ENCODE measurements at places on chromosomes 2 and 18.
A peak's percentile ranks its signal among the peaks of the same experiment; 100 is the strongest.

- DNase-seq, result no peak
These were observed 283.6 kb downstream of the CYP26B1 start for GRCh38 chr2:71864085-71864484.

DNA sequence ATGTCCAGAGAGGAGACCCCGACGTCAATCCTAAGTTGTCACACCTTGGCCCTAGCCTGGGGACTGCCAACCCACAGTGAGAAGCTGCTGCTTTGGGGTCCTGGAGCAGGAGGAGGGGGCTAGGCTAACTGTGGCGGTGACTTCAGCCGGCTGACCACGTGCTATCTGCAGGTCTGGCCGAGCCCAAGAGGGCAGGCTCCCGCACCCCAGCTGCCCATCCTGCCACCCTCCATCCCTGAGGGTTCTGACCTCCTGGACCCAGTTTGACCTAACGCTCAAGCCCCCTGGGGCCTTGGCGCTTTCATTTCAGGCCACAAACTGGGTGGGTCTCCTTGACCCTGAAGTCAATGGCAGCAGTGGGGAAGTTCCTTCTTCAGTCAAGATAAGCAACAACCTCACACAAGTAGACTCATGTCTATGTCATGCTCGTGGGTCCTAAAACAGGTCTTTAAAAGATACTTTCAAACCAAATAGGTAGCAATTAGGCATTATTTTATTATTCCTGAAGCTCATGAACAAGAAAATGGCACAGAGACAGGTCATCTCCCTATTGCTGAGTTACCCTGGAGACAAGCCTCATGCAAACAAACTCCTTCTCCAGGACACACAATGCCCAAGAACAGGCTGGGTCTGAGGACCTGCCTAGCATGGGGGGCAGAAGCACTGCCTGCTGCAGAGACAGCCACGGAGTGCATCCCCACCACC lies 2.3 kb downstream of the HES6 start:
- DNase-seq, result no peak

- DNase-seq, result no peak
These were observed 34.1 kb downstream of the LANCL1 start for GRCh38 chr2:210442457-210442856.

- no peak for DNase-seq
These were observed 83.1 kb downstream of the EDAR start for GRCh38 chr2:108905906-108906305.

DNA sequence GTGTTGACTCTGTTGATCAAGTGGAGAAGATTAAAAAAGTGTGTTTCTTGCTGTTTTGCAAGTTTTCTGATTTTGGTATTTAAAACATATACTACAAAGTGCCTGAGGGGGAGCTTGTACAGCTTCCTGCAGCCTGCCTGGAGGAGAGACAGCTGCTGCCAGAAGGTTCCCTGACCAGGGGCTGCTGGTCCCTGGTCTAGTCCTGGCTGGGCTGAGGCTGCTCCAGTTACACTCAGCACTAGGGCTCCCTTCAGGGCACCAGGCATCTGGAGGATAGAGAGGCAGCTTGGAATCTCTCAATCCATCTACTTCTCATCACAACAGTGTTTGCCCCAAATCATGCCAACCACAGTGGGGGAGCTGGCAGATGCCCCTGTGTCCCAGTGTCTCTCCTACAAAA lies 4.8 kb downstream of the MC2R start:
- no peak for DNase-seq

GRCh38 chr2:9908639-9909038 lies 42.9 kb upstream of the GRHL1 start:
- DNase-seq, result no peak

DNA sequence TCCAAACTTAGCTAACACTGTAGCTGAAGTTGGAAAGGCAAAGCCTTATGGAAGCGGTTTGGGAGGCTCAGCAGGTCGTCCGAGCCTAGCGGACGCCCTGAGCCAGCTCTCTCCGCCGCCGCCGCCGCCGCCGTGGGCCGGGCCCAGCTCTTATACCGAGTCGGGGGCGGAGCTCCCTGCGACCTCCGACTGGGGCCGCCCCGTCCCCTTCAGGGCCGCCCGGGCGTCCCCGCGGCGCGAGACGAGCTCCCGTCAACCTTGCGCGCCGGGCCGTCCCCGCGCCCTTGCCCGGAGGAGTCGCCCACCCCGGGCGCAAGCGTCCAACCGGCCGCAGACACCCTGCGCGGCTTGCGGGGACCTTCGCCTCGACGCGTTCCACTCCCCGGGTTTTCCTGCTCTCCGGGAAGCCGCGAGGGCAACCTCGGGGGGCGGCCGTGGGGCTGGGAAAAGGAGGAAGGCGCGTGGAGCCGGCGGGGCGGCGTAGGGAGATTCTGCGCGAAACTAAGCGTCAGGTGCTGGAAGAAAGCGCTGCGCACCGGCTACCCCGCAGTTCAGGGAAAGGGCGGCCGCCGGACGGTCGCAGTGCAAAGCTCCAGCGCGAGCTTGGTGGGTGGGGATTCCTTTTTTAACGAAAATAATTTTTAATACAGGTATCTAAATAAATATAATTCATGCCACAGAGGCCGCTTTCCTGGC lies at the start of gene SLC40A1:
SLC40A1 (minus strand) TSS at position 129 of the 696 bp plus-strand sequence. CDS start 326 bp downstream, outside the sequence.
- peak; percentile 72 for DNase-seq

DNA sequence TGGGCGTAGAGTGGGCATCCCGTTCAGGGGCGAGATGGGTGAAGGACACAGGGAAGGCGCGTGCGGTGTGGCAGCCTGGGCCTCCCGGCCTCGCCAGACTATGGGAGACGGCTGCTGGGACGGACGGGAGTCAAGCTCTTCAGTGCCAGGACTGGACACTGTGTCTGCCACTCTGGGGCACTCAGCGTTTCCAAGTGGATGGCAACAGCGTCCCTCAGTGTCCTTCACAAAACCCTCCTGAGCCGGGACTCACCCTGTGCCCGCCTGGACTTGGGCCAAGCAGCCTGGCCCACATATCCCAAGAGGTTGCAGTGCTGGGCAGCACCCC lies 16.3 kb upstream of the BOK start:
- DNase-seq, result no peak

- no peak for DNase-seq
These were observed 199.2 kb downstream of the TFCP2L1 start for GRCh38 chr2:121085801-121086200.

- DNase-seq, result no peak
These were observed 27.3 kb upstream of the BIN1 start for GRCh38 chr2:127134235-127134634.

DNA sequence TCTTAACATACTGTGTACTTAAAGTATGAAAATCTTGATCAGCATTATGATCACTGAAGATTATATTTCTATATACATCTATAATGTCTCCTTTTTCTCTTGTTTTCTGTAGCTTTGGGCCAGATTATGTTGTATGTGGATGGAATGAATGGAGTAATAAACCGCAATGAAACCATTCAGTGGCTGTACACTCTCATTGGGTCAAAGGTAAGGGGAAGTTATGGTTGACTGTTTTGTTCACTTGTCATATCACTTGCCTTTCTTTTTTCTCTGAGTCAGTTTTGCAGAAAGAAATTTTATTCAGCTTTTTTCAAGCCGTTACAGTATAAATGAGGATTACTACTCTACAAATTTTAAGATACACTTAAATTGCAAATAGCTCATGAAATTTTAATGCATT lies 252.5 kb downstream of the TPGS2 start:
- no peak for DNase-seq

GRCh38 chr2:25161055-25161781 lies 7.2 kb downstream of the POMC start:
- DNase-seq, result peak; percentile 58

- DNase-seq, result no peak
These were observed 1.6 kb downstream of the TYMS start for GRCh38 chr18:658947-659533.

DNA sequence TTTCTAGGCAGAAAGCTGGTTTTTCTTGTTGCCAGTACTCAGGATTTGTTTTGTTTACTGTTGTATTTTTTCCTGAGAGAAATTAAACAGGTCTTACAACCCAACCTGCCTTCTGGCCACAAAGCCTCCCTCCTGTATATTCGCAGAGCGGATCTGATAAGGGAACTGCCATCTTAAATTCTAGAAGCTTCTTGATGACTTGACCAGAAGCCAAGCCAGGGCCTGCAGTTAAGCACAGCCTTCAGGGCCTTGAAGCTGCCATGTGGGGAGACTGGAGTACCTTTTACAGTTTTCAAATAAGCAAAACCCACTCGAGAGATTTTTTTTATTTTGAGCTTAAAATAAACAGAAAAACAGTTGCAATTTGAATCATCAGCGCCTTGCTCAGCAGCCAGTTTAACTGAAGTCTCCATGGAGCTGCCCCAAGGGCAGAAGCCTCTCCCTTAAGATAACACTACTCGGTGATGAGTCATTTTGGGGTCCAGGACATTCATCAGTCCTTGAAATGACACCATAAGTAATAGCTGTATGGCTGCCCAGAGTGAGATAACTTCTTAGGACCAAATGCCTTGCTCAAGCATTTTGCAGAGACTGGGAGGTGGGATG lies 51.5 kb upstream of the PHLPP1 start:
- no peak for DNase-seq

- DNase-seq, result no peak
These were observed 8.8 kb downstream of the COL4A4 start for GRCh38 chr2:227154986-227155774.

- DNase-seq, result no peak
These were observed 47.1 kb upstream of the FHL2 start for GRCh38 chr2:105445976-105446375.

DNA sequence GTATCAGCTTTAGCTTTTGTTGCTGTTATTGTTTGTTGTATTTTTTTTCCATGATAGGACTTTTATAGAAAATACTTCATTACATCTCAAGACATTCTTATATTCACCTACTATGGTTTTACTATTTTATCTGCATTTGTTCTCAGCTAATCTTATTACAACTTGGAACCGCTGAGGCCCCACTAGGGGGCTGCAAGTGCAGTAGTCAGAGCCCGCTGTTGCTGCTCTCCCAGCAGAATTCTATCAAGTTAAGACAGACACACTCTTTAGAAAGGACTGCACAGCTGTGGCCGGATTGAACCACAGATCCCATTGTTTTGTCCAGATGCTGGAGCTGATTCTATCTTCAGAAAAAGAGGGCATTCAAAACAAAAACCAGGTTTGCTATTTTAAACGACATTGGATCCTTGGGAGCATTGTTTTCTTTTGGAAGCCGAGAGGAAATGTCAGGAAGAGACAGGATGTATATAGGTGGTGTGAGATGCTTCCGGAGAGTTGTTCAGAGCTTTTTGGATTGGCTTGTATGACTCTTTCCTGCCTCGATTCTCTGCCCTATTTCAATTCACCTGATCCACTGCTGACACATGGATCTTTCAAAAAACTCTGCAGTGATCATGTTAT lies 105.7 kb upstream of the GAREM1 start:
- no peak for DNase-seq

- no peak for DNase-seq
These were observed 50.8 kb upstream of the RASGRP3 start for GRCh38 chr2:33425586-33426031.

- no peak for DNase-seq
These were observed 2.3 kb downstream of the ASB3 start for GRCh38 chr2:53784436-53784835.

- no peak for DNase-seq
These were observed 130.1 kb upstream of the DAPL1 start for GRCh38 chr2:158664987-158665386.

DNA sequence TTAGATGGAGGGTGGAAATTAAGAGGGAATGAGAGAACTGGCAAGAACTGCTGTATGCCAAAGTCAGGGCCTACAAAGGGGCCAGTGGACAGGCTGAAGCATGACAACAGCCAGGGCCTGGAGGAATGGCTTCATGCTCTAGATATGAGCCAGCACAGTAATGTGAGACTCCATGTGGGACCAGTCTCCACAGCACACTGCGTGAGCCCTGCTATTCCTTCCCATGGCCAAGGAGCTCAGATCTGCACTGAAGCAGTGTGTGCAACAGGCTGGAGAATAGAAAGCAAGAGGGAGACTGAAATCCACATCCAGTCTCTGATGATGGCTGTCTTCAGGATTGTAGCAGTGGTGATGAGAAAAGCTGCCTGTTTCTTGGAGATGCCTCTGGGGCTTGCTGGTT lies 162.8 kb downstream of the TPGS2 start:
- no peak for DNase-seq
